ENCODE measurements at places on chromosomes 11 and 22.

- no peak for DNase-seq
Measured at GRCh38 chr11:45145083-45145378, 1.4 kb upstream of the PRDM11 start.

DNA sequence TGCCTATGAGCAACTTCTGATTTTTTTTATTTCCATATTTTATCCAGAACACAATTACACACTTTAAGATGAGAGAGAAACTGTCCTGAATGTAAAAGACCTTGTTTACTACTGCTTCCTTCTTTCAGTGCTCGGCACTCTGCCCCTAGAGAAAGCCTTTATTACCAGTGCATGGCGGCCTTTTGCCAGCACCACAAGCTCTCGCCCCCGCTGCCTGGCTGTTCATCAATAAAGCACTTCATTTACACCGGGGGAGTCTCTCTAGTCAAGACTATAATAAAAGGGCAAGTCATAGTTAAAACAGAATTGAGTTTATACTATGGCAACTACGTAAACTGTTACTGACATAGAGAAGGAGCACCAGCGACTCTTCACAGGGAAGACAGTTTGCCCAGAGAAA, 259.5 kb downstream of the CADM1 start:
- DNase-seq: no peak

- DNase-seq: no peak
Measured at GRCh38 chr11:36347384-36347906, 51.4 kb downstream of the PRR5L start.

DNA sequence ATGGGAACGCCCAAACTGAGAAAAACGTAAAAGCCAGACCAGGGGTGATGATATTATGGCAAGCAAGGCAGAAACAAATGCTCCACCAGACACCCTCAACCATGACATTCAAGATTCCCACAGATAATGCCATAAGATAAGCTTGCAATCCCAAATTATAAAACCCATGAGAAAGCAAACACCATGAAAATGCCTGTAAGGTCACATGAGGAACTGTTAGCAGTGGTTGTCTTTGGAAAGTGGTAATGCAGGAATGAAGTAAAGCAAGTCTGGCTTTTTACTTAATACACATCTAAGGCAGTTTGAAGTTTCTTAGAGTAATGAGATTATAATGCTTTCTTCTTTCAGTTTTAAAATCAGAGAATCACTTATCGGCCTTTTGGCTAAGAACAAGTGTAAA, 111.0 kb downstream of the MN1 start:
- DNase-seq: no peak

GRCh38 chr22:49962751-49963646, 2.4 kb downstream of the PIM3 start:
- DNase-seq: no peak

- no peak for DNase-seq
Measured at GRCh38 chr11:77236901-77237300, 64.6 kb downstream of the GDPD4 start.

DNA sequence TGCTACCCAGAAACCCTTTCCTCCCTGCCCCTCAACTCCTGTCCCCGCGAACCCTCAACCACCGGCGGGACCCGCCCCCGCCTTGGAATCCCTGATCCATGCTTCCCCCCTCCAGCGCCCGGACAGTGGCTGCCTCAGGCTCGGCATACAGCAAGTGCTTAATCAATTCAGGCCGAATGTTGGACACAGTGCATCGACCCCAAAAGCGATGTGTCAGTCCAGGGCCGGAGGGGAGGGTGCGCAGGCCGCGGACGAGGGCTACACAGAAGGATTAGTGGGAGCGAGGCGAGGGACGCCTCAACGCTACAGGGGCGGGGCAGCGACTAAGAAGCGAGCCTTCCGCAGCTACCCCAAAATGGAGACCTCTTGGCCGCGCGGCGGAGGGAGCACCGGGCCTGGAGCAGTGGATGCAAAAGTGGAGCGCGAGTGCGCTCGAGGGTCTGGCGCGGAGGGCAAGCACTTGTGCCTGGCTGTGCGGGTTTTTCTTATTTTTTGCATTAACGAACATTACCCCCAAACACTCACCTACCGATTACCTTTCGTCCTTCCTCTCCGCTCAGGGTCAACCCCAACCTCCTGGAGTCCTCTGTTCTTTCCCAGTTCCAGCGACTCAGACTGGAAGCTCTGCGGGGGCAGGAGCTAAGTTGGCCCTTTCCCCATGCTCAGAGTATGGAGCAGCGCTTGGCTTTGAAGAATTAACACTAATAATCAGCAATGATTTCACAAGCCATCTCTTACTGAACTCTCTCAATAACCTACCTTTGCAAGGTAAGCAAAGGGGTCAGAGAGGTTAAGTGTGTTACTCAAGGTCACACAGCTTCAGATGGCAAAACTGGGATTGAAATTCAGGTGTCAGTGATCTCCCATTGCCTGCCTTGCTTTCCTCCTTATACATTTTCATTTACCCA, 30.0 kb upstream of the WNT11 start:
- no peak for DNase-seq

DNA sequence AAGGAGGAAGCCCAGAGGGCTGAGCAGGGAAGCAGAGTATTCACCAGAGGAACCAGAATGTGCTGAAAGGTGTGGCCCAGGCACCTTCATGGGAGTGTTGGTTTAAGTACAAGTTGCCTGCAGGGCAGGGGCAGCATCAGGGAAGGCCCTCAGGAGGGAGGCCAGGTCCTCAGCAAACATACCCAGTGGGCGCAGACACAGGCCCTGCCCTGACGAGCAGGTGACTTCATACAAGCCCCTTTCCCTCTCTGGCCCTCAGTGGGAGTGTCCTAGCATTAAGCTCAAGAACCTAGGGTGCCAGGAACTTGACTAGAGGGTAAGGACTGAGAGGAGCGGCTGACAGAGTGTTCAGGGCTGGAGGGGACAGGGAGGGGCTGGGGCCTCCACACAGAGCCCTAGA, 7.5 kb upstream of the CASTOR1 start:
- DNase-seq: no peak

DNA sequence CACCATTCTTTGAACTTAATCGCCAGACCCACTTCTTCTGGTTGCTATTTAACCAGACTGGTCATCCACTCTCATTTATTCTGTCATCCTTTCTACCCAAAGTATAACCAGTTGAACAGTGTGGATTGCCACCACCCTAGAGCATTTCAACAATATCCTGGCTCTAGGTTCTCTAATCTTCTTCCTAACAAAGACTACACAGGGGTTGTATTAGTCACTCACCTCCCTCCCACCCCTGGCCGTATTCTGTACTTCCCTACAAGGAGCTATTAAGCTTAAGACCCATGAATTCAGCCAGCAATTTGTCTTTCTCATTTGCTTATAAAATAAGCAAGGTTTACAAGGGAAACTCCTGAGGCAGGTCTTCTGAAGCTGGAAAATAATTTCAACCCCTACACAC, 46.9 kb upstream of the CEP126 start:
- DNase-seq: no peak

GRCh38 chr11:24855951-24856350, 359.1 kb downstream of the LUZP2 start:
- DNase-seq: no peak

GRCh38 chr22:17411213-17411612, 42.0 kb downstream of the CECR2 start:
- no peak for DNase-seq

DNA sequence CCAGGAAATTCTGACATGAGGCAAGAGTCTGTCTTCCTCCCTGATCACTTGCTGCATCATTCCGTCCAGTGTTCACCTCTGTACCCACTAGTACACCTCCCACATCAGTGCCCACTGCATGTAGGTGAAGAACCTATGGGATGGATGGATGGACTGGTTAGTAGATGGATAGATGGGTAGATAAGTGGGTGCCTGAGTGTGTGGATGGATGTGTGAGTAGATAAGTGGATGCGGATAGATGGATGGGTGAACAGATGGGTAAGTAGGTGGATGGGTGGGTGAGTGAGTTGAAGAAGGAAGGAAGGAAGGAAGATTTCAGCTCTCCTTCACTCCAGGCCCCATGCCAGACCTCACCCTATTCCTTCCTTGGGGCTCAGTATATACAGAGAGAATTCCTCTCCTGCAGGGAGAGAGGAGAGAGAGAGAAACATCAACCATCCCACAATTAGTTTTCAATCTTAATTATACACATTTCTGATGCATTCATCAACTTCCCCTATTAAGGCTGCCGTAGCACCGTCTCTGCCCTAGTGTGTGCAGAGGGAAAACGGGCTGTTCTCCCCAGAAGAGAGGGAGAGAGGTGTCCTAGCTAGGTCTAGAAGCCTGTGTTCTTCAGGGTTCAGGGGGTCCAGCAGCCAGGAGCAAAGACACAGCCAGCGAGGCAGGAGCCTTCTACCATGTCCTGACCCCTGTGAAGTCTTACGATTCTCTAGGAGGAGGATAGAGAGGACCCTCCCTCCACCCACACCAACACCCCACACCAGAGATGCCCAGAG, 125.3 kb downstream of the BUD13 start:
- DNase-seq: no peak

GRCh38 chr22:24486501-24486921, 8.6 kb upstream of the UPB1 start:
- DNase-seq: no peak

- DNase-seq: no peak
Measured at GRCh38 chr11:86800076-86800959, at the start of gene PRSS23. PRSS23 (plus strand) TSS chr11:86800542; CDS start chr11:86807644, 7,102 bp downstream.

GRCh38 chr11:116263019-116263418, 509.8 kb downstream of the BUD13 start:
- no peak for DNase-seq

GRCh38 chr11:87006035-87006434, 31.7 kb upstream of the TMEM135 start:
- no peak for DNase-seq

GRCh38 chr11:116984186-116984585, 114.0 kb downstream of the SIK3 start:
- DNase-seq: no peak

GRCh38 chr11:68714060-68714856, 29.9 kb downstream of the GAL start:
- DNase-seq: no peak

DNA sequence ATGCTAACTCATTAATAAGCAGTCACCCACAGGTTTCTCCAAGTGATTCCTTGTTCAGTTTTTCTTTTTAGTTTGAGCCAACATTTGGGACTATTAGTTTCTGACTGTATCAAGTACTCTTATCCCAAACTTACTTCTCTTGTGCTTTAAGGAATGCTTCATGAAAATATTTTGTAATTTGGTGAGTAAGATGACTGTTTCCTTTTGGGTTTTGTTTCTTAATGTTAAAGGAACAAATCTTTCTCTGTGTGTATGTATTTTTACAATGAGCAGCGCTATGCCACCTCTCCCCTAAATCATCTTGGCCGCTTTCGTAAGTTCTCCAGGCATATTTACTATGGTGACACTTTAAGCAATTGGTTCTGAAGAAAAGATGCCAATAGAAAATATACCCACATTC, 72.4 kb downstream of the LDLRAD3 start:
- no peak for DNase-seq
